ENCODE measurements at places on chromosomes 1 and 21. TPM values are rescaled to one million over a fixed set of nuclear protein-coding genes. Genes with fewer than 3 reads are reported as not detected.

Gene LCE1B
- not detected for total RNA-seq

Gene UTS2
- total RNA-seq: not detected

Gene NBPF20
- total RNA-seq: 0.57 TPM

Gene HAO2
- total RNA-seq: not detected

Gene LCE1E
- total RNA-seq: not detected

Gene OR14K1
- not detected for total RNA-seq

Gene OR6N1
- not detected for total RNA-seq

Gene XCL2
- not detected for total RNA-seq

Gene EDN2
- not detected for total RNA-seq

Gene C1orf226
- total RNA-seq: 4.6 TPM

Gene CTBS
- 6.0 TPM for total RNA-seq

Gene ASCL5
- total RNA-seq: not detected

Gene SLC44A5
- 1.8 TPM for total RNA-seq

Gene PRR9
- not detected for total RNA-seq

GRCh38 chr1:28180306-28181305 is 4.1 kb upstream of the PTAFR start:
- DNase-seq: no peak

DNA sequence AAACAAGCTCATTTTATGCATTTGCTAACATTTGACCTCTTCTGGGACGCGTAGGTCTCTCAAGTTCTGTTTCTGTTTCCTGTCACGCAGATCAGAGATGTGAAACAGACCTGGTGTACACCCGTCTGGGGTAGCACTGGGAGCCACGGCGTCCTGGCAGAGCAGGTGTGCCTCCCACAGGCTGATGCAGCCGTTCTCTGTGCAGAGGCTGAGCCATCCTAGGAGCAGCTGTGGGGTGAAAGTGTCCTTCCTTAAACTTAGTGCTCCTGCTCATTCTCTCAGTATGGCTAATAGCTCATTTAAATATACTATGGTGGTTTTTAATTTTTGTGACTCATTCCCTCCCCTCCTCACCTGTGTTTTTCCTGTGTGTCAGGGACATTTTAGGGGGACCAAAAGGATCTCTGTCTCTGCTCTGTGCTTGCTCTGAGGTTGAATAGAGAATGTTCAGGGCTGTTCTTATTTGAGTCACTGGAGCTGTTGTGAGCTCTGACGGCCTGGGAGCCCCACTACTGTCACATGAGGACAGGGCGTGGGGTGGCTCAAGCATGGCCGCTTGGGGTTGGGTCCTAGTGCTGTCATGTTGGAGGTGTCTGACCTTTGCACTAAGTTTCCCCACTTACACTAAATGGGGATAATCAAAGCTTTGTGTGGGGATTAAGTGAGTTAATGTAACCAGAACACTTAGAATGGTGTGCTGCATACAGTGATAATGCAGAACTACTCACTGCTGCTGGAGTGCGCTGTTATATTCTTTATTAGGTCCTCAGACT is 43.0 kb downstream of the GALNT2 start:
- no peak for DNase-seq

DNA sequence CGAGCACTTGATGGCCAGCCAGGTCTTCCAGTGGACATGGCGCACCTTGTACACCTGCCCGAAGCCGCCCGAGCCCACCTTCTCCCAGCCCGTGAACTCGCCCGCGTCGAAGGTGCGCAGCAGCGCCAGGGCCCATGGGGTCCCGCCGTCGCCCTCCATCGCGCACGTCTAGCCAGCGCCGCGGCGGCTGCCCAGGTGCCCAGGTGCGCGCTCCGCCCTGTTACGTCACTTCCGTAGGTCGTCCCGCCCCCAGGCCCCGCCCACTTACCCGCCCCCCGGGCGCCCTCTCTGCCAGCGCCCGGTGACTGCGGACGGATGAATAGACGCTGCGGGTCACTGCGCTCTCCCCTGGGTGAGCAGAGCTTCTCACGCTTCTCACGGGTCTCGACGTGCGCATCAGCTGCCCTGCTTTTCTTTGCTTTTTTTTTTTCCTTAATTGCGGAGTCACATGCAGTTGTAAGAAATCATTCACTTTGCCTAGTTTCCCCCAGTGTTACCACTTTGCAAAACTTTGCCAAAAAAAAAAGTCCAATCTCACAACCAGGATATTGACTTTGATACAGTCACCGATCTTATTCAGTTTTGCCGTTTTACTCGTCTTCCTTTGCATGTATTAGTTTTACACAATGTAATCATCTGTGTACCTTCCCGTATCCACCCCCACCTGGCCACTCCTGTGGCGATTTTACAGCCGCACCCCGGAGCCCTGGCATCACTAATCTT is at the start of gene RIPK4:
Gene RIPK4 (minus strand): TSS at position 170 of the 723 bp plus-strand sequence. CDS start 11 bp downstream, at position 159.
- DNase-seq: no peak

DNA sequence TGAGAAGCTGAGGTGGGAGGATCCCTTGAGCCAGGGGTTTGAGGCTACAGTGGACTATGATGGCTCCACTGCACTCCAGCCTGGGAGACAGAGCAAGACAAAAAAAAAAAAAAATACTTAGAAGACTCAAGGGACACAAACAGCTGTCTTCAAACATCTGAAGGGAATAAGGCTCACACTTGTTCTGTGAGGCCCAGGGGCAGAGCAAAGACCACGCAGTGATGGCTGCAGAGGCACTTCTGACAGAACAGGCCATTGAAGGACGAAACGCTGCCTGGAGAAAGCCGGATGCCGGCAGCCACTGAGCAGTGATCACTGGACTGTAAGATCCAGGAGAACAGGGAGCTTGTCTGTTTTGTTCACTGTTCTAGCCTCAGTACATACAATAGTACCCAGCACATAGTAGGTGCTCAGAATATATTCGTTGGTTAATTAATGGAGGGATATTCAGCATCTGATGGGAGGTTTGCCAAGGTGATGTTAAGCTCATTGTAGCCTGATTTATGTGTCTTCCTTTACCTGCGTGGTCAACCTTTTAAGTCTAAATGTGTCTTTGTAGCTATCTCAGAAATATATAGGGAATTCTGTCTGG is 12.1 kb upstream of the NDC1 start:
- no peak for DNase-seq

DNA sequence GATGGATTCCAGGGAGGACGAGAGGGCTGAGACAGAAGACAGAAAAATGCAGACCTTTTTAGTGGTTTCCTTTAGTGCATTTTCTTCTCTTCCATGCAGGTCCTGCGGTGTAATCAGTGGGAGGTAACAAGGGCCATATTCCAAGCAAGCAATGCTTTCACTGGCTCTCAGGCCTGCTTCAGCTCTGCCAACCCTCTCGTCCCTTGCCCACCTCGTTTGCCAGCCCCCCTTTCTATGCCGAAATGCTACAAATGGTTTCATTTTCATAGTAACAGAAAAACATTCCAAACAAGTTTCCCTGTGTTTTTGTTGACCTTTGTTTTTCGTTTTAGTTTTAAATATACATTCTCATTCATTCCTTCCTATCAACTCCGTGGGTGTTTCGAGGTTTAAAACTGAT is 443.1 kb downstream of the TTLL7 start:
- DNase-seq: no peak

- no peak for DNase-seq
These were observed 54.6 kb upstream of the NCAM2 start for GRCh38 chr21:20943561-20943997.

GRCh38 chr1:219325368-219325742 is 151.7 kb downstream of the LYPLAL1 start:
- DNase-seq: no peak

GRCh38 chr1:11693024-11693590 is 1.6 kb downstream of the DRAXIN start:
- DNase-seq: no peak

DNA sequence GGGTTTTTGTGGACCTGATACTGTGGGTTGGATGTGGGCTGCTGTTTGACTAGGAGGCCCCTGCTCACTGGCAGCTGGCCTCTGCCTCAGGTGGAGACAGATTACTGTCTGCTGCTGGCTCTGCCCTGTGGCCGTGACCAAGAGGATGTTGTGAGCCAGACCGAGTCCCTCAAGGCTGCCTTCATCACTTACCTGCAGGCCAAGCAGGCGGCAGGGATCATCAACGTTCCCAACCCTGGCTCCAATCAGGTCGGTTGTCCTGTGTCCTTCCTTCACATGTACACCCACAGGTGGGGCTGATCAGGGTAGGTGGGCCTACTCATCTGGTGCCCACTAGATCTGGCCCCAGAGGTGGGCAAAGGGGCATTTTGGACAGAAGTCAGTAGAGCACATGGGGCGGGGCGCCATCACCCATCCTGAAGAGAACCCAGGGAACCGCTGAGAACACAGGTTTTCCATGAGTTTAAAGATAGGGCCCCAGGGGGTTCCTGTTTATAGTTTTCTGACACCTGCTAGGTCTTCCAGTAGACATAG is 37.2 kb downstream of the ZBTB17 start:
- DNase-seq: no peak

GRCh38 chr1:167518331-167518700 is at the start of gene CD247:
TSS of gene CD247 (minus strand) at chr1:167518529. CDS start at chr1:167518465, 64 bp downstream.
- no peak for DNase-seq

DNA sequence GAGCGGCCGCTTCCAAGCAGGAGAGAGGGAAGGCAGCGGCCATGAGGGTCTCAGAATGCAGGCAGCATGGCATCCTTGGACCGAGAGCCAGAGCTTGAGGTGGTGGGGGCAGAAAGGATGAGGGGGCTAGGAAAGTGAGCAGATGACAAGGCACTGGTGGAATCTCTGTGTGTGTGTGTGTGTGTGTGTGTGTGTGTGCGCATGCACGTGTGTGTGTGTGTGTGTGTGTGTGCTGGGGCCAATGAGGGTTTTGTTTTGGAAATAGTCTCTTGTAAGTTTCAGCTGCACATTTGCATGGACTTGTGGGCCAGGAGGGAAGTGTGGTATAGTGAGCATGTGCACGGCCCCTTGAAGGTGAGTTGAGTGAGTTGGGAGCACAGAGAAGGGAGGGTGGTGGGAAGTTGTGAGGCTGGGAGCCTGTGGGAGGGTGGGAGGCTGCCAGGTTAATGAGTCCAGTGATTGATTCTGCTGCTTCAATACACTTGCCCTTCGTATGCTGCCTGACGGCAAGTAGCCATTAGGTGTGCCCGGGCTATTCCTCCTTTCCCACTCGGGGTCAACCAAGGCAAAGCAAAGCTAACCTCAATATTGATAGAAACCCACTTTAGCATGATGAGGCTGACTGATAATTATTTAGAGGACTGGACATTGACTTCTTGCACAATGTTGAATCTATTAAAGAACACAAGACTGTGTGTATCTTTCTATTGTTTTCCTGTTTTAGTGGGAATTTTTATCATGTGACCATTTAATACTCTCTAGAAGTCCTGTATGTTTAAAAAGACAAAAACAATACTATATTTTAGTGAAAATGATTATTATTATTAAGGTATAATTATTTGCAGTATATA is 80.3 kb downstream of the PROX1 start:
- DNase-seq: no peak

GRCh38 chr1:2535455-2535854 is 5.4 kb upstream of the HES5 start:
- DNase-seq: no peak

- no peak for DNase-seq
These were observed 18.2 kb downstream of the EPHB2 start for GRCh38 chr1:22728751-22729399.

DNA sequence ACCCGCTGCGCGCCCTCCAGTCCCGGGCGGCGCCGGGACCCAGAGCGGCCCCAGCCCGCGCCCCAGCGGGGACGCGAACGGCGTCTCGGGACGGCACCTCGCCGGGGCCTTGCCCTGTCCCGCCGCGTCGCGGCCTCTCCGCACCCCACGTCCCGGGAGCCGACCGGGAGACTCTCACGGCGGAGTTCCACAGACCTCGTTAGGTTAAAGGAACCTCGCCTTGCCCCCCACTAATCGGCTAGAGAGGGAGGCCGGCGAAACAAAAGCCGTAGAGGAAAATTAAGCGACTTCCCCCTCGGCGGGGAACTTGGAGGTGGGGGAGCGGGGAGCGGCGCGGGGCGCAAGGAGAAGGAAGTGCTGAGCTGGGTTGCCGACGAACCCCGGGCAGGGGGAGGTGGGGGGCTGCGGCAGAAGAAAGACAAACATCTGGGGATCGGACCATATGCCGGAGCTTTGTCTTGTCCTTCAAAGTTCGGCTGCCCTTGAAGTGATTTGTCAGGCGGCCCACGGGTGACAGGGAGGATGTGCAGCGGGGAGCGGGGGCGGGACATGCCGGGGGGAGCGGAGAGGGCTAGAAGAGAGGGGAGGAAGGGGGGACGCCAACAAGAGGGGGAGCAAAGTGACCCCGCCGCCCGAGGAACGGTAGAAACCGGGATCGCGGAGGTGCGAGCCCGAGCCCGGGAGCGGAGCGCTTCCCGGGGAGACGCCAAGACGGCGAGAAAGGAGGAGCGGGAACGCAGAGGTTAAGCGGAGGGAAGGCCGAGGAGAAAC is 120.0 kb upstream of the RRP15 start:
- DNase-seq: no peak

DNA sequence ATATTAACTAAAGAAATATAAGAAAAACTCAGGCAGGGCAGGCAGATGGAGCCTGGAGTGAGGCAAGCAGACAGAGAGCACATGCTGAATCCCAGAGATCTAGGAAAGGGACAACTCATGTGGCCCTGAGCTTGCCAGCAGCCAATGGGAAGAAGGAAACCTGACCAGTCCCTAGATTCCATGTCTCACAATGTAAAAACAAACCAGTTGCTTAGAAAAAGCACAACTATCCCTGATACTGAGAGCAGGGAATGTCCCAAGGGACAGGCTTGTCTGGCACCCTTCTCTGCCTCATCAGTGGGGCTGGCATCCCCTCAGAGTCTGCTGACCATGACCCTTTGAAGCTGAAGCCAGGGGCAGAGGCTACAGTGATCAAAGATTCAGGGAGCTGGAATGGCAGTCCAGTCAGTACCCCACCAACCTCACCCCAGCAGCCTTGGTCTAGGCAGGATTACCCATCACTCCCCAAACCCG is 27.8 kb downstream of the HSPG2 start:
- DNase-seq: no peak

DNA sequence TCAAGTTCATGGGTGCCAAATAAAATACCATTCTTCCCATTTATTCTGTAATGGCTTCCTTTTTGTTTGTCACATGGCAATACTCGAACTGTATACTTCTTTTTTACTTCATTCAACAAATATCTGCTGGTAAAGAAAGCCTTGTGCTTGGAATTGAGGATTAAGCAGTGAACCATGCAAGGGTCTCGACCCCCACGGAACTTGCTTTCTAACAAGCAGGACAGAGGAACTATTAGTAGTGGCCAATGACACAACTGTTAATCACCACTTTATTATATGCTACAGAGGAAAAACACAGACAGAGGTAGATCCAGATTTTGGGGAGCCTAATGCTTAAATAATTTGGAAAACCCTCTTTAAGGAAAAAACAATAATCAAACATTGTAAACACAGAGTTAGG is 542.2 kb downstream of the DPYD start:
- no peak for DNase-seq

GRCh38 chr1:27589841-27590426 is 14.0 kb downstream of the AHDC1 start:
- DNase-seq: no peak

Data from Right ventricle myocardium inferior (tissue), 1 donor.